ENCODE measurements at places on chromosomes 7 and 10. TPM values are rescaled to one million over a fixed set of nuclear protein-coding genes. Genes with fewer than 3 reads are reported as not detected.

- DNase-seq: no peak
Observed at GRCh38 chr7:157795643-157796042, 458.8 kb downstream of the DNAJB6 start.

- DNase-seq: peak; percentile 38
Observed at GRCh38 chr10:60778971-60779796, 906 bp downstream of the CDK1 start.

- DNase-seq: peak; percentile 86
Observed at GRCh38 chr7:28921822-28922221, 36.3 kb downstream of the TRIL start.

- no peak for DNase-seq
Observed at GRCh38 chr10:97171001-97171400, 14.8 kb downstream of the SLIT1 start.

The ADCK2 gene
- 14.2 TPM for total RNA-seq

- DNase-seq: peak; percentile 15
Observed at GRCh38 chr10:47076949-47077361, 165.7 kb downstream of the PTPN20 start.

The MNX1 gene
- not detected for total RNA-seq

The SCRN1 gene
- 27.6 TPM for total RNA-seq

DNA sequence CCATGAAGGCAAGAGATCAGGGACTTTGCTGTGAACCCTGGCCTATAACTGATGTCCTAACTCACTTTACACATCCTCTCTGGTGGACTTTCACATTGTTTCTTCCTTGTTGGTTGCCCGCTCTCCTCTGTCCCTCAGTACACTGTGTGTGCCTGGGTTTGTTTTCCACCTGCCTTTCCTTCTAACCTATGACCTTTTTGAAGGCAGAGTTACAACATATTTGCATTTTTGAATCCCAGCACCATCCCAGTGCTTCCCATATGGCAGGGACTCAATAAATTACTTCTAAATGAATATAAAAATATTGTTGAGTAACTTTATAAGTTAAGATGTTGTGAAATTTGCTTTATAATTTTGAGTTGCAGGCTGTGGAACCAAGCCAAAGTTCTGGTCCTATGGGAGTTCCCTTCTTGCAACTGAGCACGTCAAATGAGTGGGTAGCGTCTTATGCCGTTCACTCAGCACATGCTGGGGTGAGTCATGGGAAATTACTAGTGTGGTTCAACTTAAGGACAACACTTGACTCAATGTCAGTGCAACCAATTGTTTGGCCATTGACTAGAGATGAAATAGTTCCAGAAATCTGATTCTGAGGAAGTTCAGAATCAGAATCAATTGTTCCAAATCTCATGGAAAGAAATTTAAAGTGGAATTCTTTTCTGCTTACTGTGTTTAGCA, 250.9 kb downstream of the TWIST1 start:
- peak; percentile 91 for DNase-seq

- no peak for DNase-seq
Observed at GRCh38 chr7:55073051-55073511, 54.3 kb downstream of the EGFR start.

GRCh38 chr10:92572362-92573090, 1.4 kb downstream of the IDE start:
- peak; percentile 6 for DNase-seq

DNA sequence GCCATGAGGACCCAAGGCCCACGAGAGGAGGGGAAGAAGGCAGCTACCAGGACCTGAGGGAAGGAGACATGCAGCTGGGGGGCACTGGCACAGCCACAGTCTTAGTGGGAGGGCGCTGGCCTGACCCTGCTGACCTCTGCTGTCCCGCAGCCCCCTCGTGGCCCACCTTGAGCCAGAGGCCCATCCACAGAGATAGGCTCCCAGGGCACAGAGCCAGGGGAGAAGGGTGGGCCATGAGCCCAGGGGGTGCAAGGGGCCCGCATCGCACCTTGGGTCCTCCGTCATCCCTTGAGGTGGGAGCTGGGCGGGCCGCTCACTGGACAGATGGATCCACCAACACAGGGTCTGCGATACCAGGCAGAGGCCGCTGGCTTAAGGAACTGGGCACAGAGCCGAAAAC, 387.7 kb upstream of the PFKP start:
- no peak for DNase-seq

The HPSE2 gene
- 0.04 TPM for total RNA-seq

DNA sequence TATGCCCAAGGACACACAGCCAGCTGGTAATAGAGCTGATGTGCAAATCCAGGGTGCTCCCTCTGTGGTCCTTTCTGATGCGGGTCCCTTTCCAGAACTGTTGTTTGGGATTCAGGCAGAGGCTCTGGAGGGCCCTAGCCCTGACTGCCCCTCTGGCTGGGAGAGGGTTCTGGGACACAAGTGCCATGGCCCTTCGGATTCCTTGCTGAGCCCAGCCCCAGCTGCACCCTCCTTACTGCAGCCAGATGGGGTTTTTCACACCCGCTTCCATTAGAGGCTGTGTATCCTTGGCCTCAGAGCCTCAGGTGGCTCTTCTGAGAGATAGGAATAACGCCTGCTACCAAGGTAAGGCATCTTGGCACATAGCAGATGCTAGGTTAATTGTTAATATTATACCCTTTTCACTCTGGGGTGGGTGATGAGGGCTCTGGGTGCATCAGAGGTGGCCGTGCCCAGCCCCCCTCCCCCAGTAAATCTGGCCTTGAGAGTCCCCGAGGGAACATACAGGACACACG, 89.8 kb upstream of the LRRC4 start:
- DNase-seq: no peak

GRCh38 chr7:30010021-30010420, 16.5 kb downstream of the FKBP14 start:
- DNase-seq: no peak

GRCh38 chr7:104196161-104196560, 11.7 kb downstream of the ORC5 start:
- DNase-seq: no peak

DNA sequence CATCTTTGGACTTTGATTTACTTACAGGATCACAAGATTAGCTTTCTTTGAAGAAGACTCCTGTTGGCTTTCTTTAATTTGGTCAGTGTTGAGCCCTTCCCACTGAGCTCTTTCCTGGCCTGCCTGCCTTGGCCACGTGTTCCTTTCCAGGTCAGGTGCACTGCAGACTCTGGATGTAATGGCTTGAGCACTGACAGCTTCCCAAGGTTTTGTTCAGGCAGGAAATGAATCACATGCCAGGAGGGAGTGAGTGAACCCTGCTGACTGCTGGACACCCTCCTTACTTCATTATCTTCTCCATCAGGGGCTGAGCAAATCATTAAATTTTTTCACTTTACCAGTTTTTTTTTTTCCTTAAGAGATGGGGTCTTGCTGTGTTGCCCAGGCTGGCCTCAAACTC, 29.8 kb downstream of the SNX10 start:
- no peak for DNase-seq

GRCh38 chr7:2505401-2505800, 14.2 kb upstream of the LFNG start:
- DNase-seq: no peak

- peak; percentile 4 for DNase-seq
Observed at GRCh38 chr7:3598854-3599253, 297.8 kb downstream of the SDK1 start.

The SEMA4G gene
- 1.2 TPM for total RNA-seq

- DNase-seq: no peak
Observed at GRCh38 chr7:5500777-5501350, 77.2 kb upstream of the TNRC18 start.

- DNase-seq: no peak
Observed at GRCh38 chr7:92517631-92518030, 10.7 kb downstream of the PEX1 start.

- peak; percentile 6 for DNase-seq
Observed at GRCh38 chr10:79385804-79386531, 38.7 kb downstream of the PPIF start.

The SKAP2 gene
- 6.9 TPM for total RNA-seq

DNA sequence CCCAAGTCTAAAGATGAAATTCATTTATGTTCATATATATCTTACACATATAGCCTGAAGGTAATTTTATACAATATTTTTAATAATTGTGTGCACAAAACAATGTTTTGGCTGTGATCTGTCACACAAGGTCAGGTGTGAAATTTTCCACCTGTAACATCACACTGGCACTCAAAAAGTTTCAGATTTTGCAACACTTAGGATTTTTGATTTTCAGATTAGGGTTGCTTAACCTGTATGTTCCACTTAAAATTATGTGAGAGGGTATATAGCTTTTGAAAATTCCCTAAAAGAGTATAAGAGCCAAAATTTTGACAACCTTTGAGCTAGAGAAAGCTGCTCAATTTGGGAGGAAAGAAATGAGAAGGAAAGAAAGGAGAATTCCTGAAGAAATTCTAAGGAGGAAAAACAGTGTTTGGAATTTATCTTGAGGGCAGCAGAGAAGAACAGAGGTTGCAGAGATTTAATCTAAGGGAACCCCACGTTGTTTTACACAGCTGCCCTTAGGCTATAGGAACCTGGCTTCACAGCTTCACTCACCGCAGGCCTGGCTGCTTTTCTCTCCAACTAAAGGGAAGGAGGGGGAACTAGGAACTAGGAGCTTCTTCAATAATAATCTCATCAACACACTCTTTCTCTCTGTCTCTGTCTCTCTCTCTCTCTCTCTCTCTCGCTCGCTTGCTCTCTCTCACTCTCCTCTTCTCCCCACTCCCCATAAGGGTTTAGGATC, 8.5 kb downstream of the VOPP1 start:
- no peak for DNase-seq

GRCh38 chr7:99024066-99024465, 119.8 kb downstream of the SMURF1 start:
- peak; percentile 37 for DNase-seq

The CPXM2 gene
- total RNA-seq: 3.9 TPM

The SFTPA1 gene
- not detected for total RNA-seq

GRCh38 chr7:101848208-101848951, 31.0 kb downstream of the CUX1 start:
- no peak for DNase-seq

Measured in muscle of leg (tissue), 16 donors.